Esophagus mucosa (tissue), 1 donor: ENCODE measurements at places on chromosomes 3 and 15. TPM values are rescaled to one million over a fixed set of nuclear protein-coding genes. Genes with fewer than 3 reads are reported as not detected.

CCDC80 gene
- total RNA-seq = 13.2 TPM

GPD1L gene
- 39.9 TPM for total RNA-seq

LDHAL6B gene
- total RNA-seq = not detected

PPM1L gene
- total RNA-seq = 11.3 TPM

NME9 gene
- not detected for total RNA-seq

ISLR gene
- 2.2 TPM for total RNA-seq

AVEN gene
- 15.1 TPM for total RNA-seq

KLF15 gene
- total RNA-seq = 0.60 TPM

COLQ gene
- total RNA-seq = 0.40 TPM

SAXO2 gene
- total RNA-seq = 0.80 TPM
